ENCODE measurements at places on chromosomes 4 and X. TPM values are rescaled to one million over a fixed set of nuclear protein-coding genes. Genes with fewer than 3 reads are reported as not detected.

GAGE12H gene
- not detected for total RNA-seq

NEXMIF gene
- total RNA-seq: not detected

DNA sequence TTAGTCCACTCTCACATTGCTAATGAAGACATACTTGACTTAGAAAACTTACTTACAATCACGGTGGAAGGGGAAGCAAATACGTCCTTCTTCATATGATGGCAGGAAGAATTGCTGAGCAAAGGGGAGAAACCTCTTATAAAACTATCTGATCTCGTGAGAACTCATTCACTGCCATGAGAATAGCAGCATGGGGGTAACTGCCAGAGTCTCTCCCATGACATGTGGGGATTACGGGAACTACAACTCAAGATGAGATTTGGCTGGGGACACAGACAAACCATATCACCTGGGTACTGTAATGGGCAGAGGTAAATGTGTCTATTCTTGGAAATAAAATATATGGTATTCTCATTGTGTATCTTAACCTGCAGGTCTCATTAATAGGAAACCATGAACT lies 711.6 kb upstream of the GRID2 start:
- no peak for DNase-seq

GRCh38 chr4:81631958-81632441 lies 160.3 kb upstream of the RASGEF1B start:
- DNase-seq: no peak

DNA sequence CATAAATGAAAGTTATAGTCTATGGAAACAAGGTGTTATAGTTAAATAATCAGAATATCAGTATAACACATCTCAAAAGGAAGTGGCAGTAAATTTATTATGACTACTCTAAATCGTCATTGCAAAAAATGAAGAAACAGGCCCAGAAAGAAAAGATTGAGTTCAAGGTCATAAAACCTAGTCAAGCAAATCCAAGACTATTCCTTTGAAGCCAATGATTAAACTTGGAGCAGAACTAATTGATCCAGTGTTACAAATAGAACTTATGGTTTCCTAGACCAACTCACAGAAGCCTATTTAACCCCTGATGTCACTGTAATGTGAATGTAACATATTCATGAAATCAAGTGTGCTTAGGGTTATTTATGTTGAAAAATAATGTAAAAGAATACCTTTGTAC lies 1.9 kb downstream of the FAM199X start:
- no peak for DNase-seq

DNA sequence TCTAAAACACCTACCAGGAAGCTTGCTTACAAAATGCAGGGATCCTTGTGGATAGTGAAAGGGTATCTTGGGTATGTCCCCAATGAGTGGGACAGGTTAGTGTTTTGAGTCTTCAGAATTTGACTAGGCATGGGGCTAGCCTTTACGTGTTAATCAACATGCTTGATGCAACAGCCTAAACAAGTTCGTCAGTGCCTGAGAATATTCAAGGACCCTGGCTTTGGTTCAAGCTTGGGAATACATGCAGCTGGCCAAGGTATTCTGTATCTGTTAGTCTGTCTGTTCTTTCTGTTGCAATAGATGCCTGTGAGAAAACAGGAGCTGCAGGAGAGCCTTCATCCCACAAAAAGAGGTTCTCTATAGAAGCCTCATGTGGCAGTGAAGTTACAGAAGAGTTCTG lies 149.5 kb downstream of the CCNG2 start:
- no peak for DNase-seq

Measured in dermis blood vessel endothelial cell (primary cell).